ENCODE measurements at places on chromosomes 13 and 19.

- DNase-seq, result no peak
Observed at GRCh38 chr13:30803749-30804148, 68.4 kb downstream of the ALOX5AP start.

GRCh38 chr13:45482571-45483173 lies 17.9 kb downstream of the COG3 start:
- DNase-seq, result no peak

DNA sequence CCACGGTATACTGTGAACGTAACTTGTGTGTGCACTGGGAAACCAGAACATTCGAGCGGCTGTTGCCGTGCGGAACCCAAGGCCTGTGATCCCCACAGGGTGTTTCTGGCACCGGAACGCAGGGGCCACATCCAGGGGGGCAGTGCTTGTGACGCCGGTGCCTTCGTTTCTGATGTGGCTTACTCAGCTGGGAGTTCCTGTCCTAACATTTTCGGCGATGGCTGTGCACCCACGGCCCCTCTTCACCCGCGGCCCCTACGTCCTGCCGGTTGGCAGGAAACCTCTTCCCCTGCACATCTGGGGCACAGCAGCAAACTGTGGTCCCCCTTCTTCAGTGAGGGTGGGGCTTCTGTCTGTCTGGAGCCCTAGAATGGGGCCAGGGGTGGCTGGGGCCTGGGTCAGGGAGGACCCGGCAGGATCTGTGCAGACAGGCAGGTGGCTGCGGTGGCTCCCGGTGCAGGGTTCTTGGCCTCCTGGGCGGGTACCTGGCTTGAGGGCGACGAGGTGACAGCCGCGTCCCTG lies 26.2 kb downstream of the CSNK1G2 start:
- no peak for DNase-seq

DNA sequence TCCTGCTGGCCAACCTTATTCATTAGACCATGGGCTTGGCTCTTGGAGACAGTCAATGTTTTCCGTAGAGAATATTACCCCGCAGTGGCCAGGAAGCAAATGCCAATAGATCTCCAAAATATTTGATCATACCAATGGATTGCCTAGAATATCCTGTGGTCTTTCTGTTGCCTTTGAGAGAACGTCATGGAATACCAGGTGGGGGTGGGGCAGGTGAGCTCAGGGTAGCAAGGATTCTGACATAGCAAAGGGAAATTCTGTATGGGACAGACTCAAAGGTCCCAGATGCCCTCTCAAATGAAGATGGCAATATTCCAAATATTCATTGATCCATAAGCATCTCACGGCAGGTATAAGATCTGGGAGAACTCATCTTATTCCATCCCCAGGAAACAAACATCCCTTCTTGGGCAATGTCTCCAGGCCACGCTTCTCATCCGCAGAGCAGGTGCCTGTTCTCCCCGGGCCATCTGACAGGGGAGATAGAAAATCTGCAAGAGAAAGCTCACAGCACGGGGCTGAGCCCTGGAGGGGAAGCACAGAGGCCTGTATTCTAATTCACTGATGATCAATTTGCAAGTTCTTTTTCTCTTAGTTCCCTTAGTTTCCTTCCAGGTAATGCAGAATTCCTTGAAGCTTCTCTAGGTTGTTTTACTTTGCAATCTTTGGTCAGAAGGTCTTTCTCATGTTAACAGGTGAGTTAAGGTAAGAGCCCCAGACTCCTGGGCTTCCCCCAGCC lies 69.6 kb upstream of the TSHZ3 start:
- DNase-seq, result no peak

DNA sequence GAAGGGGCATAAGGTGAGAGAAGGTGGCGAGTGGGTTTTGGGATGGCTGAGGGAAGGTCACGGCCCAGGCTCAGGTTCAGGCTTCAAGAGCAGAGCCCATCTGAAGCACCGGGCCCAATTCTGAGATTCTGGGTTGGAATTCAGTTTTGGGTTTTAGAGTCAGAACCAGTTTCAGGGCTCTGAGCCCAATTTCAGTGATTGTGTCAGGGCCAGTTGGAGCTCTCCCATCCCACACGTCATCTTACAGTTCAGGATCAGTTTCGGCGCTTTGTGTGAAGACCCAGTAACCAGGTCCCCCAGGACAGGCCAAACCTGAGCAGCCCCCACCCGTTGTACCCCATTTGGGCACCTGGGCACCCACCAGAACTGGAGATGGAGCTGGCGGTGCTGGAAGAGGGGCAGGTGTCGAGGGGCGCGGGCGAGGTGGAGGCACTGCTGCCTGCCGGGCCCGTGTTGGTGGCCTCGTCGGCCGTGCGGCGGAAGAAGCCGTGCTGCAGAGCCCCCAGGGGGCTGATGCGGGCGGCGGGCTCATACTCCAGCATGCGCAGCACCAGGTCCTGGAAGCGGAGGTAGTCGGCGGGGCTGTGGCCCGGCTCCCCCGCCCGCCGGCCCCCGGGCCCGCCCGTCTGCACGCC lies 7.5 kb downstream of the DYRK1B start:
- no peak for DNase-seq

GRCh38 chr13:103941506-103942140 lies 875.4 kb upstream of the SLC10A2 start:
- DNase-seq, result no peak

GRCh38 chr19:28737021-28737895 lies 475.7 kb downstream of the UQCRFS1 start:
- DNase-seq, result peak; percentile 21

DNA sequence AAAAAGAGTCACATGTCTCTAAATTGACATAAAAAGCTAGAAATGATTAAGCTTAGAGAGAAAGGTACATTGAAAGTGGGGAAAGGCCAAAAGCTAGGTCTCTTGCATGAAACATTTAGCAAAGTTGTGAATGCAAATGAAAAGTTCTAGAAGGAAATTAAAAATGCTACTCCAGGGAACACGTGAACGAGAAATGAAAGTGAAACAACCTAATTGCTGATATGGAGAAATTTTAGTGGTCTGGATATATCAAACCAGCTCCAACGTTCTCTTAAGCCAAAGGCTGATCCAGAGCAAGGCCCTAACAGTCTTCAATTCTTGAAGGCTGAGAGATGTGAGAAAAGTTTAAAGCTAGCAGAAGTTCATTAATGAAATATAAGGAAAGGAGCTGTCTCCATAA lies 419.8 kb downstream of the SLITRK6 start:
- no peak for DNase-seq

- no peak for DNase-seq
Observed at GRCh38 chr13:87903553-87903952, 232.4 kb downstream of the SLITRK5 start.
